ENCODE measurements at places on chromosomes 13 and 19. TPM values are rescaled to one million over a fixed set of nuclear protein-coding genes. Genes with fewer than 3 reads are reported as not detected.

DNA sequence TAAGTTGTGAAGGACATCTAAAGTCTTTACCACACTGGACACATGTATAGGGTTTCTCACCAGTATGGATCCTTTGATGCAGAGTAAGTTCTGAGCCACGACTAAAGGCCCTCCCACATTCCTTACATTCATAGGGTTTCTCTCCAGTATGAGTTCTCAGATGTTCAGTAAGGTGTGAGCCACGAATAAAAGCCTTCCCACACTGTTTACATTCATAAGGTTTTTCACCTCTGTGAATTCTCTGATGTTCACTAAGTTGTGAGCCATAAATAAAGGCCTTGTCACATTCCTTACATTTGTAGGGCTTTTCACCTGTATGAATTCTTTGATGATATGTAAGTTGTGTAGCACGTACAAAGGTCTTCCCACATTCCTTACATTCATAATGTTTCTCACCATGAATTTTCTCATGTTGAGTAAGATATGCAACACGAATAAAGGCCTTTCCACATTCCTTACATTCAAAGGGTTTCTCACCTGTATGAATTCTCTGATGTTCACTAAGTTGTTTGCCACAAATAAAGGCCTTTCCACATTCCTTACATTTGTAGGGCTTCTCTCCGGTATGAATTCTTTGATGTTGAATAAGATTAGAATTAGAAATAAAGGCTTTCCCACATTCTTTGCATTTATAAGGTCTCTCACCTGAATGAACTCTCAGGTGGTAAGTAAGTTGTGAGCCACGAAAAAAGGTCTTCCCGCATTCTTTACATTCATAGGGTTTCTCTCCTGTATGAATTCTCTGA is 29.8 kb downstream of the ZNF571 start:
- no peak for DNase-seq

- DNase-seq = no peak
These were observed 4.9 kb downstream of the TMED1 start for GRCh38 chr19:10830931-10831779.

GRCh38 chr19:33212436-33213172 is 13.0 kb downstream of the SLC7A10 start:
- no peak for DNase-seq

GRCh38 chr19:46756544-46756888 is 10.3 kb upstream of the STRN4 start:
- DNase-seq = no peak

DNA sequence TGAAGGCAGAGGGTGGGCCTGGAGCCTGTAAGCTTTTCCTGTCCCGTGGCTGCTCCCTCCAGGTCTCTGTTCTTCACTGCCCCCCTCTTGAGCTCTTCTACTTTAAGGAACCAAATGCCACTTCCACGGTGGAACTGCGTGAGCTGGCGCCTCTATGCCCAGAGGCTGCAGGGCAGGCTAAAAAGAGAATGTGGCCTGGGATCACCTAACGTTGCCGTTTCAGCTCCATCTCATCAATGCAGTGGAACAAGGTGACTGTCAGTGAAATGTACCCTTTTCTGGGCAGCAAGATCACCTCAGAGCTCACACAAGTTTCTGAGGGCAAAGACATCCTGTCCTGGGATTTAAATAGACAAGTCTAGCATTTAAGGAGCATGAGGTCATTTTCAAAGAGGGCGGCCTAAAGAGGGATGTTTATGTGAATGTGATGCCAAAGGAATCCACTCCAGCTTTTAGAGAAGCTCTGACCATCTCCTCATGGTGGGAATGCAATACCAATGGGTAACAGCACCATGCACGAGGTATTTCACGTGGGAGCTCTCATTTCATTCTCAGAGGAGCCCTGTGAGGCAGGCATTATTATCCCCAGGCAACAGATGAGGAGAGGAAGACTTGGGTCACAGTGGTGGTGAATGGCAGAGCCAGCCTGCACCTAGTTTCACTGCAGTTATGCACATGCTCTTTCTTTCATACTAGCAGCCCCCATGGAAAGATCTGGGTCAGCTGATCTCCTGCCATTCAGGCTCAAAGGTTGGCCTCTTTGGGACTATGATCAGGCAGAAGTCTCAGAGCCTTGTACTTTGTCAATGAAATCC is 39.3 kb downstream of the RGCC start:
- no peak for DNase-seq

- DNase-seq = no peak
These were observed 6.2 kb downstream of the GAS6 start for GRCh38 chr13:113857531-113858195.

DNA sequence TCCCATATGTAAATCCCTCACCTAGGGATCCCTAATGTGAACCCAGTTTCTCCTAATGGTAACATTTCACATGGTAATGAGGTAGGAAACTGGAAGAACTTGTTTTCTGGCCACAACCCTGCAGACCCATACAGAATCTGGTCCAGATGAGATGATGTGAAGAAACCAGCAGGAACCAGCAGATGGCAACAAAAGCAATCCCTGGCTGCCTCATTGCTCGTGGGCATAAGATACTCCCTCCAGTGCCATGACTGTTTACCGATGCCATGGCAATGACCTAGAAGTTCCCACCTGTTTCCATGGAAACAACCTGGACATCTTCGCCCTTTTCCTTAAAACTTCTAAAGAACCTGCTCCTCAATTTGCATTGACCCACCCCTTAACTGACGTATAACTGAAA is 1.4 kb upstream of the CD209 start:
- DNase-seq = no peak

DNA sequence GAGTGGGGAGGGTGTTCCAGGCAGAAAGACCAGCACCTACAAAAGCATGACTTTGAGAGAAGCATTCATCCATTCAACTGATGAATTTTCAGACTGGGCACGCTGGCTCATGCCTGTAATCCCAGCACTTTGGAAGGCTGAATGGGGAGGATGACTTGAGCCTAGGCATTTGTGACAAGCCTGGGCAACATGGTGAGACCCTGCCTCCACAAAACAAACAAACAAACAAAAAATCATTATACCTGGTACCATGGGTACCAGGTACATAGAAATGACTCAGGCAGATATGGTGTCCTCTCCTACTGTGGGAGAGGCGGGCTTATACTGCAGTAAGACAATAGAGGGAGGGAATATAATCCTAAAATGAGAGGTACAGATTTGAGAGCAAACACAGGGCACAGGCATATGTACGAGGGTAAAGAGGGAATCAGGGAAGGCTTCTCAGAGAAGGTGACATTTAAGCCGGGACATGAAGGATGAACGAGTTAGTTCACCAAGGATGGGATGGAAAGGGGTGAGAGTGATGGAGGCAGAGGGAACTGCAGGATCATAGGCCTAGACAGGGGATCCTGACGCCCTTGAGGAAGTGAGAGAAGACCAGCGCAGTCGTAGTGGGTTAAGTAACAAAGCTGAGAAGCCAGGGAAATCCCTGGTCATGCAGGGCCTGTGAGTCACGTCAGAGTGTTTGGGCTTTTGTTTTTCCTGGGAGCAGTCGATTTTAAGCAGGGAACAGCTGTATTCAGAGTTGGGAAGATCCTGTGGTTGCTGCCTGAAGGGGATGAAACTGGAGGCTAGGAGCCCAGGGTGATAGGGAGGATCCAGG is 2.9 kb downstream of the CYP2S1 start:
- DNase-seq = no peak

DNA sequence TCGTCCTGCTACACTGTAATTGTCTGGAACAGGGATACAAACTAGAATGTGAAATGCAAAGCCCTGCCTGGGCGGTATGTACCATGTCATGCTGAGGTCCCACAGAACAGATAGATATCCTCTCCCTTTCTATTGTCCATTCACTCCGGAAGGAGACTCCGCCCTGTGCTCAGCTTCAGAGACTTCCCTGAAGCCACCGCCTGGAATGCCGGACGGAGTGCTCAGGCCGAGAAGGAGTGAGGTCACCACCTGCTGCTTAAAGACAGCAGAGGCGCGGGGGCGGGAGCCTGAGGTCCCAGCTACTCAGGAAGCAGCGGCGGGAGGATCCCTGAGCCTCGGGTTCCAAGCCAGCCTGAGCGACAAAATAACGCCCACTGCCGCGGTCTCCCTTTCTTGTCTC is 890 bp upstream of the ZNF611 start:
- no peak for DNase-seq

DNA sequence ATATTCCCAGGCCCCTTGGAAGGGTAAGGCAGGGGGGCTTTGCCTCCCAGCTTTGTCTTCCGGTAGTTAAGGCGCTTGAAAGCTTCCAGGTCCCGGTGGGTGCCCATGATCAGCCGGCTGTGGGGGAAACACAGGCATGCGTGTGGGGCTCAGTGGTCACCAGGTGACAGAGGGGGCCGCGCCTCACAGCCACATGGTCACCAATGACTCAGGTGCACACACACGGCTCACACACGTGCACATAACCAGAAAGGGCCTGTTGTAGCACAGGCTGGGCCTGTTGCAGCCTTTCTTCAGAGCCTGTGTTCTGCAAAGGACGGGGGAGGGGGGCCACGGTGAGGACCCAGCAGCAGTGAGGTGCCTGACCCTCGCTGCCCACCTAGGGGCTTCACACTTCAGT is 5.9 kb downstream of the NANOS3 start:
- no peak for DNase-seq

KIR3DL1 gene
- total RNA-seq = 0.14 TPM

DNA sequence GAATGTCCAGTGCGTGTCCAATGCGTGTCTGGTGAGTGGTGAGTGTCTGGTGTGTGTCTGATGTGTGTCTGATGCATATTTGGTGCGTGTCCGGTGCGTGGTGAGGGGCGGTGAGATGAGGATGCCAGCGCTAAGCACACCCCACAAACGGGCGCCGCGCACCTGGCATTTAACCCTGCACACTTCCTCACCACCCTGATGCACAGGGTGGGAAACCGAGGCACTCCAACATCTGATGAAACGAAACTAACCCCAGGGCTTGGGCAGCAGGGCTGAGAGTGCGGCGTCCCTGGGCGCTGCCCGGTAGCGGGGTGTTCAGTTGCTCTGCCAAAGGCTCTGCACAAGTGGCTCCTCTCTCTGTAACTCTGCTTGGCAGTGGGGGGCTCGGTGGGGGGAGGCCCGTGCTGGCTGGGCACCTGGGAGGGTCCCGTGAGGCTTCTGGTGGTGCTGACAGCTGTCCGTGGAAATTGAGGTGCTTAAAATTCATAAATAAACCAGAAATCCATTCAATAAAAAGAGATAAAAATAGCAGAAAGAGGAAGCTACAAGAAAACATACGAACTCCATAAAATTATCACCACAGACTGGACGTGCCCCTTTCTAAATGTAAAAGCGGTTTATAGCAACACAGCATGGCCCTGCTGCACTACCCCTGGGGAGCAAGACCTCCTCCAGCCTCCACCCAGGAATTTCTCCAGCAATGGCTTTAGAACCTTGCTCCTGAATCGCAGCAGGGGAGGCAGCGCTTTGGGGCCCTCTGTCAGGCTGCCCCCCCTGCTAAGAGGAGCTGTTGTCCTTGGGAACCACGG is 76.0 kb downstream of the RASA3 start:
- no peak for DNase-seq

DNA sequence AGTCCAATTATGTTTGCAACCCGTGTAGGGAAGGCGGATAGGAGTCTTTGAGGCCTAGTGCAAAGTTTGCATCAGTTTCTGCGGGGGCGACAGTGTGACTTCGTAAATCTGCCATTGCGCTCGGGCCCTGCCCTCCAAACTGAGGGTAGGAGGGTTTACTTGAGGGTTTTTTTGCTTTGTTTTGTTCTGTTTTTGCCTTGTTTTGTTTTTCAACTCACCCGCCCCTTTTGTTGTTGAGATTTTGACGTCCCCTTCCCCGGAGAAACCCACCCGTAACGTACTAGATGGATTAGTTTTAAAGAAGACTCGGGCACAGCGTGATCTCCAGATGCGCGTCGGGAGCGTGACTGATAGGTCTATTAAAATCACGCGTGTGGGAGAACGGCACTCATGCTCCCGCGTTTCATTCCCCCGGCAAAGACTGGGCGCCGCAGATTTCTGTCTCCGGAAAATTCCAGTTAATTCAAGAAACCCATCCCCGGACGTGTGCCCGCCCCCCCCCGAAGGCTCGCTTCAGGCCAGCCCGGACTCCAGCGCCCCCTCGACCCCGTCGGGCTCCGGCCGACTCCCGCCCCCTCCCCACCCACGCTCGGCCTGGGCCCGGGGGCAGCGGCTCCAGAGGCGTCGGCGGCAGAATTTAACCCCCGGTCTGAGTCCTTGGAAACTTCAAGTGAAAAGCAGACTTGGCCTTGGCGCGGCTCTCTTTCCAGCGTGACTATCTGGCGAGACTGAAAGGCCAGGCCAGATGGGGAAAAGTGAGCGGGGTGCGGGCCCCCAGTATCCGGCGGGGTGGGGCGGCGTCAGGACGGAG is 5.0 kb downstream of the SOX1 start:
- DNase-seq = no peak

GIPC3 gene
- total RNA-seq = 0.27 TPM

DNA sequence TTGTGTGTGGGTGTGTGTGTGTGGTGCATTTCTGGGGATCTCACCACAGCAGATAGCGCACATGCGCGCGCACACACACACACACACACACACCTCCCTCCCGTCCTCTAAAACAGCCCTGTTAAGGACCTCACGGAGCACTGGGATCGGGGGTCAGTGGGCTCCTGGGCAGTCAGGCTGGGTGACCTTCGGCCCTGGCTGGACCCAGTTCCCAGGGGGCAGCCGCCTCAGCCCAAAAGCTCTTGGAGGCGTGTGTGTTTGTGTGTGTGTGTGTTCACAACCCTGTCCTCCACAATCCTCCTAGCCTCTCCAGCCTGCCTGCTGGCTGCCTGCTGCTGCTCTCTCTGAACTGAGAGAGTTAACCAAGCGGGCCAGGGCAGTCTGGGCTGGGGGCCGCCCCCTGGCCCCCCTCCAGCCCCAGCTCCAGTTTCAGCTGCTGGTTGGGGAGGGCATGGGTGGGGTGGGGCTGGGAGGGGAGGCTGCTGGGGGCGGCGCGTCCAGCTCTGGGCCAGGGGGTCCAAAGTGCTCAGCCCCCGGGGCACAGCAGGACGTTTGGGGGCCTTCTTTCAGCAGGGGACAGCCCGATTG is at the start of gene FXYD1:
FXYD1 (plus strand) TSS at position 520 of the 588 bp plus-strand sequence. CDS start 1,256 bp downstream, outside the sequence.
- no peak for DNase-seq

GRCh38 chr13:113001241-113002140 is 32.5 kb downstream of the MCF2L start:
- DNase-seq = no peak

GRCh38 chr13:74173822-74174221 is 39.6 kb upstream of the KLF12 start:
- no peak for DNase-seq

ZNF726 gene
- total RNA-seq = 7.3 TPM

PPM1N gene
- total RNA-seq = 1.4 TPM

DNA sequence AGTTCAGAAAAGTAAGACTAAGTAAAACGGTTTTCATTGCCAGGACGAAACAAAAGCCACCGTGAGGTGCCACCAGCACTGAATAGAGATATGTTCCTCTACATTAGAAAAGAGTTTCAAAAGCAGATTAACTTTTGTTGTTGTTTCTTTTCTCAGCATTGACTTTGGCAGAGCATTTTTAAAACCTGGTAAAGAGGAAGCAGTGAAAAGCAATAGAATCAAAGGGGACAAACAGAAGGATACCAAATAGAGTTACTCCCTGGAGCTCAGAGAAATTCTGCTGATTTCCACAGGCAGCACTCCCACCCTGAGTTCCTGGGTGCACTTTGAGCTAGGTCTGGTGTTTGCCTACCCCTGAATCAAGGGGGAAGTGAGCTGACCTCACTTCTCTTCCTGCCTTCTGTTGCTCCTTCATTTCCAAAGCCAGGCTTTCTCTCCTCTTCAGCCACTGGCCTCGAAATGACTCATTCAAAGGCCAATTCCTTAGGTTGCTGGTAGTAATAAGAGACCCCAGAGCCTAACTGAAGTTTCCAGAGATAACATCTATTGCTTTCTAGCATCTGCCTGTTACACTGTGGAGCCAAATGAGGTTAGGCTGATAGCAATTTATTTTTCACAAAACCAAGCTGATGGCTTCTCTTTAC is 11.3 kb upstream of the ERICH6B start:
- no peak for DNase-seq

ACER1 gene
- total RNA-seq = 0.15 TPM

- no peak for DNase-seq
These were observed 577 bp downstream of the ZNF181 start for GRCh38 chr19:34734537-34735103.

OR7D2 gene
- not detected for total RNA-seq
